ENCODE measurements at places on chromosomes 7 and 10. TPM values are rescaled to one million over a fixed set of nuclear protein-coding genes. Genes with fewer than 3 reads are reported as not detected.

The WEE2 gene
- 0.05 TPM for total RNA-seq

The TEX47 gene
- not detected for total RNA-seq

The DRGX gene
- 0.05 TPM for total RNA-seq

The PNLIPRP3 gene
- not detected for total RNA-seq

The WIPF3 gene
- total RNA-seq: 0.14 TPM

The LRRC18 gene
- total RNA-seq: 0.05 TPM

The AQP1 gene
- total RNA-seq: 18.4 TPM

The NPFFR1 gene
- total RNA-seq: 0.05 TPM

DNA sequence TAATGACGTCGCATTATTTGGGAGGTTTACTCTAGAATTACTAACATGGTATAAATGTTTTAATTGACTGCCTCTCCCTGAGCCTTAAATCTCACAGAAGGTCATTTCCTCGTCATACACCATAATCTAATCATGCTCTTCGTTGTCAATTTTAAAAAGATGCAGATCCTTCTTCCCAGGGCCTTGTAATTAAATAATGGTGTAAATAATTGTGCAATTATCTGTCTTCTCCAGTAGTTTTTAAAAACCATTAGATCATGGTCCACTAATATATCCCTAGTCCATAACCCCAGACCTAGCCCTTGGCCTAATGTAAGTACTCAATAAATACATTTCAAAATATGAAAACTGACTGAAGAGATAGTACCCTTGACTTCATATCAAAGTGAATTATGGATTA is 181.5 kb upstream of the GNAI1 start:
- no peaks in the 10 kb centered on the region for H3K36me3 ChIP-seq
- H3K27ac ChIP-seq: no peak overlapping the region
- H3K27me3 ChIP-seq: no peaks in the 10 kb centered on the region
- DNase-seq: no peak
- H3K4me1 ChIP-seq: no peaks in the 10 kb centered on the region

- H3K27ac ChIP-seq: no peak overlapping the region
- no peaks in the 10 kb centered on the region for H3K36me3 ChIP-seq
- DNase-seq: no peak
- H3K4me1 ChIP-seq: peaks cover 19% of the 10 kb centered on the region
- H3K27me3 ChIP-seq: peaks cover 100% of the 10 kb centered on the region
- peak overlapping the region; percentile 29 for H3K4me3 ChIP-seq
Measured at GRCh38 chr7:27192546-27193334, 7.2 kb downstream of the HOXA13 start.

DNA sequence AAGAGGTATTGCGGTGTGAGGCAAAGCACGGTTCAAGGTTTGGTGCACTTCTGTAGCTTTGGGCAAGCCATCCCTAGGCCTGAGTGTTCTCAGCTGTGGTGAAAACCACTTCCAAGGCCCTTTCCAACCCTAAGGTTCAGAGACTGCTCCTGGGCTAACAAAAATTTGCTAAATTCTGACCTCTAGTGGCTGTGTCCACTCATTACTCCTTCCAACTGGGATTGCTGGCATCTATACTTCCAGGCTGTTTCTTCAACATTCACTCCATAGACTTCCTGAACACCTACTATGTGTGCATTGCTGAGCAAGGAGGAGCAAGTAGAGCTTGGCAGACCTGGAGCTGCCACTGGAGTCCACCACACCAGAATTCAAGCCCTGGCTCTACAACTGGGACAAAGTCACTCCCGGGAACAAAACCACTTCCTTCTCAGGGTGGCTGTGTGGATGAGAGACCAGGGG is 29.3 kb upstream of the SH3PXD2A start:
- no peaks in the 10 kb centered on the region for H3K27me3 ChIP-seq
- no peak for DNase-seq
- H3K4me3 ChIP-seq: no peak overlapping the region
- no peak overlapping the region for H3K27ac ChIP-seq
- peaks cover 65% of the 10 kb centered on the region for H3K36me3 ChIP-seq

GRCh38 chr10:13795653-13796555 is 209.1 kb downstream of the PRPF18 start:
- H3K4me3 ChIP-seq: no peak overlapping the region
- H3K27ac ChIP-seq: no peak overlapping the region
- H3K4me1 ChIP-seq: peaks cover 12% of the 10 kb centered on the region
- H3K36me3 ChIP-seq: no peaks in the 10 kb centered on the region
- no peaks in the 10 kb centered on the region for H3K27me3 ChIP-seq

GRCh38 chr7:5997210-5997808 is 11.5 kb downstream of the PMS2 start:
- no peak overlapping the region for H3K27ac ChIP-seq
- H3K36me3 ChIP-seq: peaks cover 29% of the 10 kb centered on the region
- H3K27me3 ChIP-seq: no peaks in the 10 kb centered on the region
- DNase-seq: peak; percentile 40
- peaks cover 2% of the 10 kb centered on the region for H3K4me1 ChIP-seq

GRCh38 chr10:113411456-113411855 is 141.4 kb upstream of the HABP2 start:
- no peaks in the 10 kb centered on the region for H3K27me3 ChIP-seq
- no peaks in the 10 kb centered on the region for H3K4me1 ChIP-seq
- H3K27ac ChIP-seq: no peak overlapping the region
- no peak for DNase-seq
- no peak overlapping the region for H3K4me3 ChIP-seq

DNA sequence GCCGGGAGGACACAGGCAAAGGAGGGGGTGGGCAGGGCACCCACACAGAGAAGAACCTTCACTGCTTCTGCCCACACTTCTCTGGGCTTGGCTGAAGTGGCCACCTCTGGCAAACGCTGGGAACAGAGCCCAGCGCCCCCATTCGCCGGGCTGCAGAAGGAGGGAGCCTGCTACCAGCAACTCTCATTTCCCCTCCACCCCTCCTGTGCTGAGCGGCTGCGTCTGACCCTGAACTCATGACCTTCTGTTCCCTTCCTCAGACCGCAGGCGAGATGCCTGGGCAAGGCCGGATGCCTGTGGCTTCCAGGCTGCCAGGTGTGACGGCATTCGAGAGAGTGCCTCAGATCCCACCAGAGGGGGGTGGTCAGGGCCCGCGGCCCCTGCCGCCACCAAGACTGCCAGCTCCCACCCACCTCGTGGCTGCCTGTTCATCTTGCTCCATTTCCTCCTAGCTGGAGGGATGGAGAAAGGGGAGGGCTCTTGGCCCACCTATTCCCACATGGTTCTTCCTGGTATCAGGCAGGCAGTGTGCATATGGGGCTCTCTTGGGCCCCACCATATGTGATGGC is 19.8 kb downstream of the DNAJB12 start:
- peak overlapping the region; percentile 85 for H3K27ac ChIP-seq
- H3K36me3 ChIP-seq: peaks cover 55% of the 10 kb centered on the region
- no peaks in the 10 kb centered on the region for H3K27me3 ChIP-seq
- no peak overlapping the region for H3K4me3 ChIP-seq
- DNase-seq: peak; percentile 92
- H3K4me1 ChIP-seq: peaks cover 56% of the 10 kb centered on the region

DNA sequence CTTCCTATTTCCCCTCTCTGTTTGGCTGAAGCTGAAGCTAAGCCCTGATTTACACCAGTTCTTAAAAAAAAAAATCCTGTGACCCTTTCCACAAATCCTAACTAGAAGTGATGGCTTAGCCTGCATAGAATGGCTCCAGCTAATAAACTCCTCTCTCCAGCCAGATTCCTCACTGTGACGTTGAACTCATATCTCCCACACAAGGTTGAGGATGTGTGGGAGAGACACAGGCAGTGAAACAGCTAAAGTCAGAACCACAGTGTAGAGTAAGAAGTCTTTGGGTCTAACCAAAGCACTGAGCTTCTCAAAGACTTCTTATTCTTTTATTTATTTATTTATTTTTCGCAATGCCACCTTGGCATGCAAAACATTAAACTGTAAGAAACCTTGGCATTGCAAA is 268.3 kb downstream of the SNX13 start:
- H3K27me3 ChIP-seq: no peaks in the 10 kb centered on the region
- DNase-seq: no peak
- no peaks in the 10 kb centered on the region for H3K36me3 ChIP-seq
- no peaks in the 10 kb centered on the region for H3K4me1 ChIP-seq
- H3K4me3 ChIP-seq: no peak overlapping the region

GRCh38 chr10:73168465-73168803 is 515 bp downstream of the FAM149B1 start:
- H3K4me3 ChIP-seq: peak overlapping the region; percentile 86
- H3K4me1 ChIP-seq: peaks cover 9% of the 10 kb centered on the region
- DNase-seq: no peak
- H3K27ac ChIP-seq: peak overlapping the region; percentile 92
- no peaks in the 10 kb centered on the region for H3K27me3 ChIP-seq
- no peaks in the 10 kb centered on the region for H3K36me3 ChIP-seq

GRCh38 chr10:16586358-16587138 is 64.9 kb upstream of the C1QL3 start:
- no peaks in the 10 kb centered on the region for H3K27me3 ChIP-seq
- no peak overlapping the region for H3K4me3 ChIP-seq
- DNase-seq: no peak
- H3K36me3 ChIP-seq: no peaks in the 10 kb centered on the region
- no peaks in the 10 kb centered on the region for H3K4me1 ChIP-seq
- no peak overlapping the region for H3K27ac ChIP-seq

DNA sequence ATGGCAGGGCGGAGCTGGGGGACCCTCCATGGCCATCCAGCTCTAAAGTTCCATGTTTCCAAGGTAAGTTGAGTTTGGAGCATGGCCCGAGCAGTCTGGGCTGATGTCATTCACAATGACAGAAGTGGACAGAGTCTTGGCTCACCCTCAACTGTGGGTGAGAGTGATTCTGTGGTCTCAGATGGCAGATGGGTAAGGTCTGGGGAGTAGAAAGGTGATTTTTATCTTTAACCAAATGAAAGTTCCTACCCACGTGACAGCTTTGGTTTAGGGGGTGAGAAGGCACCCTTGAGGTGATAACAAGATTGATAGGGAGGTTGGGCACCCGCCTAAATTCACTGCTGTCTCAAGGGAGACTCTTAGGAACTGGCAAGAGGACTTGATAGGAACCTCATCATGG is 57.6 kb upstream of the PDZD8 start:
- H3K27ac ChIP-seq: no peak overlapping the region
- H3K4me1 ChIP-seq: peaks cover 20% of the 10 kb centered on the region
- H3K36me3 ChIP-seq: no peaks in the 10 kb centered on the region
- DNase-seq: no peak

DNA sequence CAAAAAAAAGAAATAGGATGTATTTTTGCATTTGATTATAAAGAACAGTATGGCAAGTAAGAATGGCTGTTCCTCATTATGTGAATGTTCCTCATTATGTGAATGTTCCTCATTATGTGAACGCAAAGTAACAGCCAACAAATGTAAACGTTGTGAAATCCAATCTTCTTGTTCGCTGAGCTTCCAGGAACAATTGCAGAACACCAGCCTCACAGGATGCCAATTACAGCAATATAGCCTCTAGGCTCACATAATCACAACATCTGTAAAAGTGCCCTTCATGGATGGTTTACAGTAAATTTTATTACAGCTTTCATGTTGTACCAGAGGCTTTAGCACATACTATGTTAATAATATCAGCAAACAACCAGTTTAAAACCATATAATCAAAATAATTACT is 71.6 kb downstream of the THSD7A start:
- H3K4me1 ChIP-seq: no peaks in the 10 kb centered on the region
- H3K36me3 ChIP-seq: no peaks in the 10 kb centered on the region
- no peak for DNase-seq
- H3K27me3 ChIP-seq: no peaks in the 10 kb centered on the region
- no peak overlapping the region for H3K27ac ChIP-seq
